Spinal cord (tissue), 10 donors: ENCODE measurements at places on chromosomes 2 and 18.
A peak's percentile ranks its signal among the peaks of the same experiment; 100 is the strongest.

- DNase-seq: no peak
Measured at GRCh38 chr2:120863661-120864320, 128.1 kb downstream of the GLI2 start.

GRCh38 chr2:133475610-133476009, 92.7 kb downstream of the NCKAP5 start:
- no peak for DNase-seq

DNA sequence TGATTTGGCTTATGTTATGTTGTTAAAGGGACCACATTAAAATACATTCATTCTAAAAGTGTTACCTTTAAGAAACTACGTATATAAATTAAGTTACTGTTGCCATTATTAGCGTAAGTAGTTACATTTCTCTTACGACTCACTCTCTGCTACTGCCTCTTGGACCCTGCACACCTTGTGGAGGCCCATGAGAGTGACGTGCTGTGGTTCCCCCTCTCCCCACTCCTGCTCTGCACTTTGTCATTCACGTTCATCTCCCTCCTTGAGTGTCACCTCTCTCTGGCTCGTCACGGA, 830 bp upstream of the MERTK start:
- no peak for DNase-seq

DNA sequence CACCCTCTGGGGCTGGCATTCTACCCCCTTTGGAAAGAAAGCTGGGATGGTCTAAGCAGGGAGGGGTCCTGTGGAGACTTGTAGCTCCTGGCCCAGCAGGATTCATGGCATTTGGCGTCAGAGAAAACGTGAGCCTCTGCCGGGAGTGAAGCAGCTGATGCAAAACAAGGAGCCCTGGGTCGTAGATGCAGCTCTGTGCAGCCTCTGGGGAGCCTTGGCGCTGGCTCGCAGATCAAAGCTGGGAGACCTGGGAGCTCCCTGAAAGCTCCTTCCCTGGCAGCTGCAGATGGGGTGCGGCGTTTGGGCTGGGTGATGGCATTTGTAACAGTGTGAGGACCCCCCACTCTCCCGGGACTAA, 148.3 kb downstream of the KLHL29 start:
- DNase-seq: peak; percentile 66

GRCh38 chr18:49495076-49495475, 8.0 kb upstream of the C18orf32 start:
- DNase-seq: no peak

DNA sequence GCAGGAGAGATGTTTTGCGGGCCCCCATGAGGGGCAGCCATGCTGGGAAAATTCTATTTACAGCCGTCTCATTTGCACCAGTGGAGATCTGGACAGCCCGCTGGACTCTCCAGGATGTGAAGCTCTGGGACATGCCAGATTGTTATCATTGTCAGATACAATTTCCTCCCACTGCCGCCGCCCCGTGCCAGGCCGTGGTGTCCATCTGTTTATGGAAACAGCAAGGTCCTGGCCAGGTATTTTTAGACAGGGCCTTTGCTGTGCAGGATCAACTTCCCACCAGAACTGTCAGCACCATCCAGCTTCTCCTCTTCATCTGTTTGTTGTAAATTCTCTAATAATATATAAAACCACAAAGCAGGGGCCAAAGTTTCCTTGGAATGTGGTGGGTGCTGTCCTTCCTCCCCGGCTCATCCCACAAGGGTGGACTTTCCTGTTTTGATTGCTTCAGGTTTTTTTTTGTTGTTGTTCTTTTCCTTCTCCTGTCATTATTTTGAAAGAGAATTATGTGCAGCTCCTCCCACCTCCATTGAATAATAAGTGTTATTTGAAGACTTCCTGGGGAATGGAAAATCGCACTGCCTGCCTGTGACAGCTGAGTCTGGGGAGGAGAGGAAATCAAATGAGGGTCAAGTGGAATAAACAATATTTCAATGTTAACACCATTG, 398.1 kb downstream of the TNS1 start:
- no peak for DNase-seq

DNA sequence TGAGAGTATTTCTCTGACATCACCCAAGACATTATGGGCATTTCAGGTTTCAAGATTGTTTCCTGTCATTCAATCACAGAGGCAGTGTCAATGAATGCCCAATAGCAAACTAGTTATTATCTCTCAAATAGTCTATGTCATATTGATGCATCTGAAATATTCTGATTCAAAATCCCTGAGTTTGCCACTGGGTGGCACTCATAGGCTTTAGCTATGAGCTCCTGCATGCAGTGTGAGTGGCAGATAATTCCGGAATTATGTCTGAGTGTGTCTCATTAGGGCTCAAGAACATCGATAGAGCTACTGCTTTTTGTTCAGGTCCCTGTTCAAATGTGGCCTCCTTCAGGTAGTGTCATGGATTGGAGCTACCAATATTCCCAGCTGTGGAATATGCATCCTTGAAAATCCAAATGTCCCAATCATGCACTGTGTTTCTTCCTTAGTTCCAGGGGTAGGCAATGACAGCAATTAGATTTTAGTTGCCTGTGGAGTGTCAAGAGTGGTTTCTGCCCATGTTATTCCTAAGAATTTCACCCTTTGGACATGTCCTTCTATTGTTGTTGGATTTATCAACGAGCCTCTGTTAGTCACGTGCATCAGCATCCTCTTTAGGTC, 7.8 kb upstream of the OR6B3 start:
- DNase-seq: no peak

GRCh38 chr2:150325656-150326314, 161.7 kb downstream of the RND3 start:
- DNase-seq: no peak

DNA sequence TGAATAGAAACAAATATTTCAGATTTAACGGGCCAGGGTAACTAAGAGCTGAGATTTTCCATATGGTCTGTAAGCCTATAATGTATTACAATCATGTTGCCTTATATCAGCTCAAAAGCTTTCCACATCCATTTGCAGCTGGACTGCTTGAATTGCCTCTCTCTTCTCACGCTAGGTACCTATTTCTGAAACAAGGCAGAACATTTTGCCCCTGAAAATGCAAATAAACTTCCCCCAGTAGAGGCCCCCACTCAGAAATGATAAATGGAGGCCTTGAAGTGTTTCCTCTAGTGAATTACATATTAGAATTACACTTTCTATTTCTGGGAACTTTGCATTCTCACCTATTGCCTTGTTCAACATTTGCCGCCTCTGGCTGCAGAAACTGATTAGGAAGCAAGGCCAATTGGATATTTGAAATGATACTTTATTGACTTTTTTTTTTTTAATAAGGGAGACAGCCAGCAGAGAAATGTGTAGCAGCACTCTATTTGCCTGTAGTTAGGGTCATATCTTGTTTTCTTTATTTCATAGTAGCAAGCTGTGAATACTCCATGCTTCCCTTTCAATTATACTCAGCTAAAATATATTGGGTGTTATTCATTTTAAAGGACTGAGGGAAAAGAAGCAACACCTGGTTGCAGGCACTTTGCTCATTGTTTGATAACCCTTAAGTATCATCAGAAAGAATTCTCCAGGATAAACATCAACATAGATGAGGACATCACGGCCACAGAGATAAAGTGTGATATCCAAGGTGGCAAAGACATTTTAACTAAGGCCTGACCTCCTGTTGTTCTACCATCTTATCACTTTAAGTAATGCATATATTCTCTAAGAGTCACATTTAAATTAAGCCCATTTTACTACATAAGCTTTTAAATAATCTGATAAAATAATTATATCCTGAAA, 505.5 kb downstream of the LRRTM4 start:
- DNase-seq: no peak

GRCh38 chr18:66328296-66328878, 275.5 kb downstream of the CDH19 start:
- no peak for DNase-seq

GRCh38 chr2:13779996-13780395, 852.5 kb upstream of the LRATD1 start:
- DNase-seq: no peak

DNA sequence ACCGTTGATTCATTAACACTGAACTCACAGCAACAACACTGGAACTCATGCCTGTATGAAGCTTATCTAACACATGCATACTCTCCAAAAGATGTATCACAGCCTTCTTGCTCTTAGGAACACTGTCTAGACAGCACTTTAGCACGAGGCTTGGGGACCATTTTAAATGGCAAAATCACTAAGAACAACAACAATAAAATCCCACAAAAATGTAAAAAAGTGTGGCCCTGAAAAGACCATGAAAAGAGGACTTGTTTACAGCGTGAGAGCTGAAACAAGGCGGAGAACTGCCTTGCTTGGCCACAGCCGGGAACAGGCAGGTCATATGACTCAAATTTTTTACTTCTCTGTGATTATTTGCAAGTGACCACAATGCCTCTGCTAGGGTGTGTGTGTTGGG, 48.1 kb downstream of the CHN1 start:
- DNase-seq: no peak

GRCh38 chr2:112162956-112163355, 24.8 kb downstream of the FBLN7 start:
- DNase-seq: no peak

GRCh38 chr2:102013206-102014040, 21.7 kb downstream of the IL1R2 start:
- DNase-seq: no peak

DNA sequence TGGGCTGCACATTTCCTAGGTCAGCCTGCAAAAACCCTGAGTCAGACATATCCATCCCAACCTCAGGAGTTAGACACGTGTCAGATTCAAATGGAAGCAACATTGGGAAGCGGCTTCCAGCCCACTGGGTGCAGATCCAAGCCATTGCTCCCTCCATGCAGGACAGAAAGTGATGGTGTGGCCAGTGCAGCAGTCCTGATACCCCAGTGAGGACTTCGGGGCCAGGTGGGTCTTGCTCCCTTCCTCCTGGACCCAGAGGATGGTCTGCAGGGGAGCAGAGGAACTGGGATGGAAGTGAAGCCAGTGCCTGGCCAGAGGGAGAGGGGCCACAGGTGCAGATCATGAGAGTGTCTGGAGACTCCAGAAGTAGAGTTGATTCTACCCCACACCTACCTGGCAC, 252.0 kb downstream of the FAM210A start:
- no peak for DNase-seq
